ENCODE measurements at places on chromosomes 2 and 18.

- DNase-seq: no peak
Observed at GRCh38 chr2:165544897-165545296, 75.4 kb downstream of the CSRNP3 start.

DNA sequence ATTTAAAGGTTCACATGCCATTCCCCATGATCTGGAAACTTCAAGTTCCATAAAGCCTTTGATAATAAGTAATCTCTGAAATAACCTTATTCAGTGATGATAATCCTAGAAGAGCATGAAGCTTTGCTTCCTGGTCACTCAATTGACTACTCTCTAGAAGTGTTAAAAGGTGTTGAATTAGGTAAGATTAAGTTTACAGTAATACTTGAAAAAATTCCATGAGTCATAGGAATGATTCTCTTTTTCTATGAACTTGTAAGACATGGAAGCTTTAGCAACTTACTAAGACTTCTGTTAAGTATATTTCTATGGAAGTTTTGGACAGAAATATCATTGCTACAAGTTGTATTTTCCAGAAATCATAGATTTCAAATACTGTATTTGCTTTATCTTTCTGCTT, 100.6 kb downstream of the MYO1B start:
- DNase-seq: no peak

DNA sequence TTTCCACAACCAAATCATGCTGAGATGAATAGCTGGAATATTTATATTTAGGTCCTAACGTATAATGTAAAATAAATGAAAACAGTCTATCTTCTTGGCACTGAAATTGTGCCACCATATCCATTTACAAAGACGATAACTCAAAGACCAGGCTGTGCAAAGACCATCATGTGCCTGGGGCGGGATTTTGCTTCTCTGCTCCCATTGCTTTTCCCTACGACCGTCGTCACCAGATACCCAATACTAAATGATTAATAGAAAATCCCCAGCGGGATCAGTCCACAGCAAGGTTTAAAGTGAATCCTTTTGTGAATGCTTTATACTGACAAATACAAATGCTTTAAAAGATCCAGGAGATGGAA, 194.3 kb upstream of the ARL4C start:
- DNase-seq: no peak

DNA sequence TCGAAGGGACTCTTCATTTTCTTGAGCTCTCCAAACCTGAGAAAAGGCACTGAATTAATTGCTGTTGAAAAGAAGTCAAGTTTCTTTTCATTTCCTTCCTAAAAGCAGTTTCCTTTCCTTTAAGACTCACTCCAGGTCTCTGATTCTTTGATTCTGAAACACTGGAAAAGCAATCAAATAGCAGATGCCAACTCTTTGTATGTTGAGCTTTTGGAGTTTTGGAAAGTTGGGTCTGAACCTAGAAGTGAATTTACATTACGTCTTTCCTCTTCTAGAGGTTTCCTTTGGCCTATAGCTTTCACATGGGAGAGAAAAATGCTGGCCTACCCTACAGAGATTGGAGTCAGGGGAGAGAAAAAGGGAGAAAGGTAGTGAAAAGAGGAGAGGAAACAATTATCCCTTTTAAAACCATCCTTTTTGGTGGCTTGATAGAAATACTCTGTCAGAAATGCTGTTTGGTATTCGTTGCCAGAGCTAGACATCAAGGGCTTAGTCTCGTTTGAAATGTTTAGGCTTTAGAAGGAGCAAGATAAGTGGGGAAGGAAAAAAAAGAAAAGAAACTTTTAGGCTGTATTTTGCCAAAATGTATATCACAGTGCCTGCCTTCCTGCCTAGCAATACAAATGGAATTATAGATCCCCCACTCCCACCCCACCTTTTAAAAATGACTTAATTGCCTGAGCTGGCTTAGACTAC, 187.7 kb downstream of the PRPF40A start:
- no peak for DNase-seq

- no peak for DNase-seq
Observed at GRCh38 chr2:215737477-215737876, 275.9 kb downstream of the MREG start.

DNA sequence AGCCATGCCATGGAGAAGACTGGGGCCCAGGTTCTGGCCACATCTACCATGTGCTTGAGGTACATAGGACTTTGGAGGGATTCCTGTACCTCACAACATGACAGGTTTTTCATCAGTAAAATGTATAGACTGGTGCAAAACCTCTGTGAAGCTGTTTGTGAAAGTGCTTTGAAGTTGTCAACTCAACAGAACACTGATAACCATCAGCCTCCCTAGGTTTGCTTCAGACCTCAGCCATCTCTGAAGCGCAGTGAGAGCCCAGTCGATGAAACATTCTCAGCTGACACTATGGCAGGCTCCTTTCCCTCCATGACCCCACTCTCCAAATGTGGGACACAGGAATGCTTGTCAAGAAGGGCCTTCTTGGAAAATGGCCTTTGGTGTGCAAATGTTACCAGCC, 38.6 kb downstream of the STK25 start:
- DNase-seq: no peak

GRCh38 chr18:26460449-26461091, 87.8 kb downstream of the KCTD1 start:
- no peak for DNase-seq

GRCh38 chr2:40032650-40033319, 253.7 kb upstream of the THUMPD2 start:
- no peak for DNase-seq

DNA sequence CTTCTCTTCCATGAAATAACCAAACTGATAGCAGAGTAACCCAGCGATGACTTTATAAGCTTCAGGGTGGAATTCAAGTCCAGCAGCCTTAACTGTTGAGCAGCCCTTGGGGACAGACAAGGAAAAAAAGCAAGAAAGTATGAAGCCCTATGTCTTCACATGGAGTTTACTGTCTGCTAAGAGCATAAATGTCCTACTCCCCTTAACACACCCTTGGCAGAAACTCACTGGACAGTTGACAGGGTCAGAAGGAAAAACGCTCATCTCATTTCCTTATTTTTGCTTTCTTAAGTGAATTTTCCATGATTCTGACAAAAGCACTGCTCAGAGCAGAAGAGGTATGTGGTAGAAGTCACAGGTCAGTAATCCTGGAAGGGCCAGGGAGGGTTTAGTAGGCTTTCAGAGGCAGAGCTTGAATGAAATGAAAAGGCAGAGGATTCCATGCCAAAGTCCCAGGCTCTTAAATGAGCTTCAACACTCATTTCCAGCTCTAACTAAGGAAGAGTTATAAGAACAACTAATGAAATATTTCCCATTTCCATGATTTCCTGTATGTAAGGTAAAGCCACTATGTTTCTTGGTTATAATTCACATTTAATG, 683.3 kb upstream of the KLHL29 start:
- no peak for DNase-seq

DNA sequence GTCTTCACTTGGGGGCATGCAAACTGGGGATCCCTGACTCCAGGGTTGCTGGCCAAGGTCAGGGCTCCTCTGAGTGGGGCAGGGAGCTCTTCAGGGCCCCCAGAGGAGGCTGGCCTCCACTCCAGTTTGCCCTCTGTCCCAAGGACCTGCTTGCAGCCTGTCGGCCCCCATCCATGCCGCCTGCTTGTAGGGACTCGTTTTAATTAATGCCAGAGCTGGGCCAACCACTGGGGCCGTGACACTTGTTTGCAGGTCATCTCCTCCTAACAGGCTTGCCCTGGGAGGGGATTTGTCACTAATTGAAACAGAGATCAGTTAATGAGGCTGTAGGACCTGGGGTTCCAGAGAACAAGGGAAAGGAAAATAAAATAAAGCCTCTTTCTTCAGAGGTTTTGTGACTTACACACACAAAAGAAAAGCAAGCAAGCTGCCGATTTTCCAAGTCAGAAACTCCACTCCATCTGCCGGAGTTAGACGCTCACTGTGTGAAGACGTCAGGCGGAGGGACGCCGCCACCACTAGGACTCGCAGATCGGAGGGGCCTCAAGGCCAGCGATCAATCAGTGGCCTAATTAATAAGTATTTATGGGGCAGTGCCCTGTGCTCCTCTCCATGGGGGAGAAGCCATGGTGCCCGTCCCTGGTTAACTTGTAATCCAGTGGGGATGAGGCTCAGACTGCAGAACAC, 75.9 kb downstream of the SFXN5 start:
- DNase-seq: no peak

DNA sequence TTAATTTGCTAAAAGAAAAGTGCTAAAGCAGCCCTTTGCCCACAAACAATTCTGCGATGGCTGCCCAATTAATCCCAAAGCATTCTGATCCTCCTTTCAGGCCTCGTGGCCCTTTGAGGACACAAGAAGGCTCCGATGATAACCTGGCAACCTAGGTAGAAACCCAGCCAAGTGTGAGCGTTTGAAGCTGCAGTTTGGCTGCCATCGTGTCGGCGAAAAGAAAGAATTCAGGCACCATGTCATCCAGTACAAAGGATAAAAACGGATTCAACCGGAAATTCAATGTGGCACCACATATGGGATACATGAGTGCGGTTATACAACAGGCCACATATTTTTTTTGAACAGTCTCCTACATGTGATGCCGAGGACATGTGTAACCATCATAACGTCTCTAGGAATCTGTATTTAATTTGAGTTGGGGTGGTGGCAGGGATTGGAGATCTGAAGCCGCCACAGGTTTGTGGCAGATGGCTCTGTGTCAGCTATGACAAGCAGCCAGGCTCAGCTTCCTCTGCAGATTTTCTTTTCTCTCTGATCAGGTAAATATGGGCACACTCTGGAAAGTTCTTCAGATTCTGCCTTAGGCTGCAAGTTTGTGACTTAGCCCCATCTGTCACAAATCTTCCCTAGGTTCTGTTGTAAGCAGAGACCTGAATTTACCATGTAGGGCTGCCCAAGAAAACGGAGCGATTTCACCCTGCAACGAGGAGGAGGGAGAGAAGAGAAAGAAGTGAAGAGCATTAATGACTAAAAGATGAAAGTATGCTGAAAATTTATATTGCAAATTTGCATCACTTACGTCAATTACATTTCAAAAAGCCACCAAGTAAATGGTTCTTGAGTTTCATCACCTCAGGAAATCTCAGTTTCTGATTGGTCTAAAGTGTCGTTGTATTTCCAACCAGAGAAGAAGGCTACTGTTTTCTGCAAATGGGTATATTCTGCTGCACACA, 573.2 kb downstream of the ZEB2 start:
- DNase-seq: no peak

GRCh38 chr2:1718339-1719220, 25.7 kb downstream of the PXDN start:
- no peak for DNase-seq

- no peak for DNase-seq
Observed at GRCh38 chr2:52264488-52264887, 1232.6 kb upstream of the NRXN1 start.

DNA sequence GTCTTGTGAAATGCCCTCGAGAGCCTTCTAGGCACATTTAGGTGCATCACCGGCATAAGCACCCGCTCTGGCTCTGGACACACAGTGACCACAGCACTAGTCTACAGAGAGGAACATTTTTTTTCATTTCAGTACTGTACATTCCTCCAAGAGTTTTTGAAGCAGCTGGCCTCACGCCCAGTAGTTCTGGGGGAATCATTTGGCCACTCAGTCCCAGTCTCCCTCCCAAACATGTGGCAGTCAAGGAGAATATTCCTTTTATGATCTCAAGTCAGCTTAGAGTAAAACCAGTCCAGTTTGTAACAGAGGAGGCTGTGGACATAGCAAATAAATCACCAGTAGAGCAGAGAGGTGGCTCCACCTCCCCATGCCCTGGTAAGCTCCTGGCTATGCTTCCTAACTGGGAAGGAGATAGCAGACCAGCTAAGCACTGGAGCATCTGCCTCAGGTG, 48.1 kb downstream of the KCNE4 start:
- no peak for DNase-seq

- DNase-seq: no peak
Observed at GRCh38 chr2:233833345-233833744, 21.0 kb downstream of the HJURP start.

DNA sequence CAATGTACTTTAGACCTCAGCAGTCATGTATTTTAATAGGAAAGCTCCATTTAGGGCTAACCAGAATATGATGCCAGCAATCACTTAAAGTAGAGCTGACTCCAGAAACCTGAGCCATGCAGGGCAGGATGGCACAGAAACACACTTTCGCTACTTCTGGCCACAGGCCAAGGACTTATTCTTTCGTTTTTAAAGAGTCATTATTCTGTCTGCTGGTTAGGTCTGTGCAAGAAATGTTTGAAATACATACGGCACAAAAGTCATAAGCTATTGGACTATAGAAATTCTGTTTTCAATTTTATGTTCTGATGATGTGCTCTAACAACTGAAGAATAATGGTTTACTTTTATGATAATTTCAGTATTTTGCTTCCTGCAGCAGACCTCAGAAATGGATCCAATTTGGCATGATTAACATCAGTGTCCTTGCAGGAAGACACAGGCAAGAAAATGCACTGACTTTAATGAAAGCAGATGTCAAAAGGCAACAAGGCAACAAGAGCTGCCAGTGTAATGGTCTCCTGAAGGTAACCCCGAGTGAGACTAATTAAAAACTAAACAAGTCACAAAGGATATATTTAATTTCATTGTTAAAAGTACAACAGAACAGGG, 114.4 kb upstream of the CHRNA1 start:
- DNase-seq: no peak

GRCh38 chr2:9030841-9031240, 27.4 kb upstream of the MBOAT2 start:
- DNase-seq: no peak

- no peak for DNase-seq
Observed at GRCh38 chr2:95667480-95667879, 75.7 kb downstream of the TRIM43 start.

DNA sequence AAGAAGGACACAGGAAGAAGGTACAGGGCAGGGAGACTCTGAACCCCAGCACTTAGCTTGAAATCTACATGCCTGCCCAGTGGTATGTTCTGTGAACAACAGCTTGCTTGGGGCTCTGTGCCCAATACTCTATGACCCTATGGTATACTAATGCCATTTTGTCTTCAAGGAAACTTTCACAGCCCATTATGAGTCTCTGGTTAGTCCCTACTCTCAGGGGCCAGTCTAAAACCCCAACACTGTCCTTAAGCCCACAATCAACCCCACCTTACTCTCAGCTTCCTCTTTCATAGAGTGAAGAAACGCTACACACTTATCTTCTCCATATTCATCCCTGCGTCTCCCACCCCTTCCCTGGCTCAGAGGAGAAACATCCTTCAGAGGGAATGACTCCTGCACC, 16.0 kb downstream of the NEB start:
- DNase-seq: no peak

DNA sequence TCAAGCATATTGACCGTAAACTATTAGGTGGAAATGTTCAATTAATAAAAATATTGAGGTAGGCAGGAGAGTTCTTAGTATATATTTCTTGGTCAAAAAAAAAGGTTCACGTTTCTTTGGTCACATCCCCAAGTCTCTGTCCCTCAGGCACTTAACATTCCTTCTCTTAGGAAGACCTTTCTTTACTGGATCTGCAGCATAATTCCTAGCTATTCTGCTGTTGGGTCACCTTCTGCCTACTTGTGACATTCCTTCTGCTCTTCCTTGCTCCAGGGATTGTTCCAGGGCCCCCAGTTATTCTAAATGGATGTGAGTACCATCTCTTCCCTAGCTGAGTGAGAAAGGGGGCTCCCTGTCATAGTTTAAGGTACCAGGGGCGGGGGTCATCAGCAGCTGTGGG, 4.2 kb downstream of the UGP2 start:
- DNase-seq: no peak

Data from thoracic aorta (tissue), 2 donors.